ENCODE measurements at places on chromosomes 16 and 17.

GRCh38 chr17:75642182-75642783 is 9.0 kb downstream of the SMIM5 start:
- no peak for DNase-seq

DNA sequence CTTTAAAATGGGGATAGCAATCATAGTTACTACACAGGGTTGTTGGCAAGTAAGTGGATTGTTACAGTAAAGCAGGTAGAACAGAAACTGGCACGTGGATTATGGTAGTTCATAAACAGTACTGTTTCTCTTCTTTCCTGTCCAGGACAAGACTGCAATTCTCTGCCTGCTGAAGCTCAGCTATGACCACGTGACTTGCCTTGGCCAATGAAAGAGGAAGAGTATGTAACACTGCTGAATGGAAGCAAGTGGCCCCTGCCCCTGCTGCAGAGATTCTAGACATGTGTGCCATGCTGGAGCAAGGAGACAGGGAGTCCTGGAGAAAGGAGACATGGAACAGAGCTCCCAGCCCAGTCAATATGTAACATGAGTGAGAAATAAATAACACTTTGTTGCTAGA is 66.6 kb upstream of the TOX3 start:
- DNase-seq: no peak

GRCh38 chr17:39684369-39685192 is 3.3 kb downstream of the PGAP3 start:
- DNase-seq: no peak

DNA sequence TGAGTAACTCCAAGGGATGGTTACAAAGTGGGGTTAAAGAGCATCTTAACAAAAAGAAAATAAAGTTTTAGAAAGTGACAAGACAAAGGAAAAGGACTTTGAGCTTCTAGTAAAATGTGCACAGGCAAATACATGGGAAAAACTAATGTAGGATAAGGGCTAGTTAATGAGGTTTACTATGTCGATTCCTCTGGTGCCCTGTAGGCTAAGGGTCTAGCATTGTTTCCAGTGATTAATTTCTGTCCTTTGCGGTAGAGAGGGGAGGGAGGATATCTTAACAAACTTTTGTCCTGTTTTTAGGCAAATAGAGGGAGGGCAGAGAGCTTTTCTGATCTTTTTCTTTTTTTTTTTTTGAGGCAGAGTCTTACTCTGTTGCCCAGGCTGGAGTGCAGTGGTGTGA is 96.6 kb upstream of the SIAH1 start:
- no peak for DNase-seq

DNA sequence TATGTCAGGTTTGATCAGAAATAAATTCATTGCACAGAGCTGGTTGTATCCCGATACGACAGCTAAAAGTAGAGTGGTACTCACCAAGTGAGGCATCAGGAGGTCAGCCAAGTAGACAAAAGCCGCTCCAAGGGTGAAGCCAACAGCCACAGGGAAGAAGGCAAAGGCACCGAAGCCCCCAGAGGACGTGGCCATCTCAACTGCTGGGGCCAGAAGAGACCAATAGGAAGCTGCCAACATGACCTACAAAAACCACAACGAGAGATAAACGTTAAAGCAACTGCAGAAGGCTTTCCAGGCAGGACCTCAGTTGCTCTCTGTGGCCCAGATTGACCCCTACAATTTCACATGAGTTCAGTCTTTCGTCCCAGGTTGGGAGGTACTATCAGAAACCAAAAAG is 61.0 kb downstream of the SLC39A11 start:
- DNase-seq: no peak

DNA sequence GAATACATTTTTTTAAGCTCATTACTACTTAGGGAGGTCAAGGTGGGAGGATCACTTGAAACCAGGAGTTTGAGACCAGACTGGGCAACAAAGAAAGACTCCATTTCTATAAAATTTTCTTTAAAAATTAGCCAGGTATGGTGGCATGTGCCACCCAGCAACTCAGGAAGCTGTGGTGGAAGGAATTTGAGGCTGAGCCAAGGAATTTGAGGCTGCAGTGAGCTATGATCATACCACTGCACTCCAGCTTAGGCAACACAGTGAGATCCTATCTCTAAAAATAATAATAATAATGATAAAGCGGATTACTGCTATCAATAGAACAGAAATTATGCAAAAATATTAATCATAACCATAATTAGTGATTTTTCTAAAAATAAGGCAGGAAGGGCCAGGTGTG is 170.3 kb downstream of the COPRS start:
- DNase-seq: no peak

GRCh38 chr17:11205659-11206058 is 35.4 kb upstream of the SHISA6 start:
- no peak for DNase-seq

DNA sequence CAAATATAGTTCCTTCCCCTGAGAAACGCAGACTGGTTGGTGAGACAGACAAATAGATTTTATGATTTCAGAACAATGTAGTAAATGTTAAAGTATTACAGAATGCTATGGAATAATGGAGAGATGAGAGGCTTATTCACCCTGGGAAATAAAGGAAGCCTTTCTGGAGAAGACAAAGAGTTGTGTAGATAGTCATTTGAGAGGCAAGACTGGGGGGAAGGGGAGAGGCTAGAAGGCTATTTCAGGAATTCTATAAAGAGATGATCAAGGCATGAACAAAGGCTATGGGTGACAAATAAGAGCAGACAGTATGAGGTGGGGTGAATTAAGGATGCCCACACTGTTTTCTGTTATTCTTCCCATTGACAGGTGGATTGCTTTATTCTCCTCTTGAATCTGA is 211.4 kb downstream of the GRIN2A start:
- DNase-seq: no peak
